ENCODE measurements at places on chromosomes 3 and 15.

DNA sequence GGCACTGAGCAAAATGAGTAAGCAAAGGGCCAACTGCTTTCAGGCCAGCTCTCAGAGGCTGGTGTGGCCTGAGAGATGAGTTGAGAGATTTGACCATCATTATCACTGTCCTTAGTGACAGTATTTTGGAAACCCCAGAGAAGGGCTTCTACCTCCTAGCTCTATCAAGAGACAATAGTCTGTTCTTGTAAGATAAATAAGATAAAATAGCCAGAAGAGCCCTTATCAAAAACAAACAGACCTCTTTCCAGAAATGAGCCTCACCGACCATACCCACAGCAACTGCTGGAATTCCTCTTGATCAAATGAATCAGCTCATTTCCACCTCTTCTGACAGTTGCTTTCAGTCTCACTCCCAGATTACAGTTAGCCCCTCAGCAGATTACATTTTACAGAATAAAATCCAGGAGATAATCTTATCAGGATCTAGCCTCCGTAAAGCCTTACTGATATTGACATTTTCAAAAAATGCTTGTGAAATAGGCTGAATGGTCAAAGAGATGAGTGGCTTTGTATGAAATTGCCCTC is 4.5 kb downstream of the HDC start:
- no peak for DNase-seq

DNA sequence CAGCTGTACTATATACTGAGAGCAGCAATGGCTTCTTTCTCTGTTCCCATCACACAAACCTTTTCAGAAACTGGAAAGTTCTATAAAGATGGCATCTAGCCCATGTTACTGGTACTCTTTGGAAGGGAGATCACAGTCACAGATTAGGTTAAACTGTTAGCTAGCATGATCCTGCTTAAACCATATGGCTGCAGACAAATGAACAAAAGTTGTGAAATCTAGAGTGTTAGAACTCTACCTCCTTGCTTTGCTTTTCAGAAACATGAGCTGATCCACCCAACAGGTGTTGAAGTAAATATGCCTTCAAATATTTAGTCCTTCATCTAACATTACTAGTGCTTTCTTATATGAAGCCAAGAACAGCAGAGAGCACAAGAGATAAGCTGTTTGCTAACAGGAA is 102.6 kb downstream of the SNRK start:
- DNase-seq: no peak

GRCh38 chr3:48112813-48113212 is 75.4 kb downstream of the CDC25A start:
- DNase-seq: no peak

DNA sequence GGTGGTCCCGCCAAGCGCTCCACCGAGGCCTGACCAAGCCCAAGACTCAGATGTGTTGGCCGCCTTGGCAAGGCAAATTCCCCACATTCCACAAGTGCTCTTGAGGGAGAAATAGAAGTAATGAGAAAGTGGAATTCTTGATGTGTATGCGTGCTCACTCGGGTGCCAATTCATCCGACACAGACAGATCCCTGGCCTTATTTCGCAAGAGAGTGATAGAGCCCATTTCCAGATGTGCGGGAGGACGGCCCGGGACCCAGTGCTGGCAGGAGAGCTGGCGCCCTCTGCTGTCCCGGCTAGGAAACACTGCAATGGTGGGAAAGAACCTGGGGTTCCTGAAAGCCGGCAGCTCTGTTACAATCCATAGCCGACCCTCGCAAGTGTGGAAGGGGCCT is 76.0 kb downstream of the HMG20A start:
- DNase-seq: peak; percentile 51

DNA sequence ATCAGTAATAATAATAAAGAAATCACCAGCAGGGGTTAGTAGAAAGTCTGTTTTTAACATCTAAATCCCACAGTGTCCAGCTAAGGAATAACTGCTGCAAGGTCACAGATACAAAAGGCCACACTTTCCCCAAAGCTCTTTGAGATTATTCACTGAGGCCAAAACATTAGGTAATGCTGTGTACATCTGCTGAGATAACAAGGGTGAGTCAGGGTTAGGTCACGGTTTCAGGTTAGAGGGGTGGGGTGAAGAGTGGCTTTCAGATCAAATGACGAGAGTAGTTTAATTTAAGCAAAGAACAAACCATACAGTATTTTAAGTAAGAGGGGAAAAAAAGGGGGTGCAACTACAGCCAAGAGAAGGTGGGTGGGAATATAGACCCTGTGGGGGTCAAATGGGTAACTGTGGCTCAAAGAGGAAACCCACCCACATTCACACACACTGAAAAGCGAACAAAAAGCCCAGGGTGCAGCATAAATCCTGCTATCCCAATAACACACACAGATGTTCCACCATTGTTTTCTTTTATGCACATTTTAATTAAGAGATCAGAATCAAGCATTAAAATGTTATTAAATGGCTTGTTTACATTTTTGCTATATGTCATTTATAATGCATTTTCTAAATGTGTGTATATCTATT is 412.9 kb downstream of the TIGIT start:
- no peak for DNase-seq

DNA sequence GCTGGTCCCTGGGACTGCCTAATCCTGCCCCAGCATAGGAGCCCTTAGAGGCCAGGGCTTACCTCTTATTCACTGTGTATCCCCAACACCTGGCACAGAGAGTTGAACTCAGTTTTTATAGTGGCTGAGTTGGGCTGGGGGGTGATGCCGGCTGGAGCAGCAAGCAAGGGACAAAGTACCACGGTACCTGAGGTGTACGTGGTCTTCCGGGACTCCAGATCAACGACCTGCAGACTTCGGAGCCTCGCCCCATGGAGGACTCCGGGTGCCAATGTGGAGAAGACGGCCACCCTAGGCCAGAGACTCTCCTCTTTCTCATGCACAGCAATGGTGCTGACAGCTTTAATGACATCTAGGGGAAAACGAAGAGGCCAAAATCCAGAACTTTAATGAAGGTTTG is 8.1 kb downstream of the WDR73 start:
- DNase-seq: no peak

- no peak for DNase-seq
Measured at GRCh38 chr3:18194431-18194830, 230.7 kb downstream of the SATB1 start.
